ENCODE measurements at places on chromosomes 1 and 21.
A peak's percentile ranks its signal among the peaks of the same experiment; 100 is the strongest.

DNA sequence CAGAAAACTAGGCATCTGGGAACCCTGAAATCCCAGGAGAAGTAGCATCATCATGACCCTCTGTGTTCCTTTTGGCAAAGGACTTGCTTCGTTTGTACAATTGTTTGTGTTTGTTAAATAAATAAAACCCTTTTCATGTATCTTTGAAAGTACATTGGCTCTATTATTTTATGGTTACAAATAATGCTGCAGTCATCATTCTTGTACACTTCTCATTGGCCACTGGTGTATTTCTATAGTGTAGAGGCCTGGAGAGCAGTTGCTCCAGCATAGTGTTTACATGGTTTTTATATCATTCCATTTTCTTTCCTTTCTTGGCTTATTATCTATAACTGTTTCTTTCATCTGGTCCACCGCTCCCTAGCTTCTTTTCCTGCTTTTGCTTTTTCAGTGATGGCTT, 253.3 kb downstream of the FAM72C start:
- DNase-seq = no peak

- no peak for DNase-seq
Measured at GRCh38 chr1:37274938-37275631, 199.3 kb upstream of the ZC3H12A start.

- no peak for DNase-seq
Measured at GRCh38 chr1:87426463-87427249, 98.0 kb downstream of the LMO4 start.

DNA sequence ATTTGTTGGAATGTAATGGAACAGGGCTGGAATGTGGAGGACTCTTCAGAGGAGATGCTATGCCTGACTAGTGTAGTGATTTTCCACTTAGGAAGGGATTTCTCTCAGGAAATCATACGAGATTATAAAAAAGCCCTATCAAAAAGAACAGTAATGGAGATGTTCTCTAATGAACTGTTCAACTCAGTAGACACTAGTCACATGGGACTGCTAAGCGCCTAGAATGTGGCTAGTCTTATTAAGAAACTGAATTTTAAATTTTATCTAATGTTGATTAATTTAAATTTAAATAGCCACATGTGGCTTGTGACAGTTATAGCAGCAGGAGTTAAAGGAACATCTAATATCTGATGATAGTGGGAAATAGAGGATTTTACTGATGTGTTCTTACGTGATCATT, 94.0 kb downstream of the SLC35F3 start:
- no peak for DNase-seq

DNA sequence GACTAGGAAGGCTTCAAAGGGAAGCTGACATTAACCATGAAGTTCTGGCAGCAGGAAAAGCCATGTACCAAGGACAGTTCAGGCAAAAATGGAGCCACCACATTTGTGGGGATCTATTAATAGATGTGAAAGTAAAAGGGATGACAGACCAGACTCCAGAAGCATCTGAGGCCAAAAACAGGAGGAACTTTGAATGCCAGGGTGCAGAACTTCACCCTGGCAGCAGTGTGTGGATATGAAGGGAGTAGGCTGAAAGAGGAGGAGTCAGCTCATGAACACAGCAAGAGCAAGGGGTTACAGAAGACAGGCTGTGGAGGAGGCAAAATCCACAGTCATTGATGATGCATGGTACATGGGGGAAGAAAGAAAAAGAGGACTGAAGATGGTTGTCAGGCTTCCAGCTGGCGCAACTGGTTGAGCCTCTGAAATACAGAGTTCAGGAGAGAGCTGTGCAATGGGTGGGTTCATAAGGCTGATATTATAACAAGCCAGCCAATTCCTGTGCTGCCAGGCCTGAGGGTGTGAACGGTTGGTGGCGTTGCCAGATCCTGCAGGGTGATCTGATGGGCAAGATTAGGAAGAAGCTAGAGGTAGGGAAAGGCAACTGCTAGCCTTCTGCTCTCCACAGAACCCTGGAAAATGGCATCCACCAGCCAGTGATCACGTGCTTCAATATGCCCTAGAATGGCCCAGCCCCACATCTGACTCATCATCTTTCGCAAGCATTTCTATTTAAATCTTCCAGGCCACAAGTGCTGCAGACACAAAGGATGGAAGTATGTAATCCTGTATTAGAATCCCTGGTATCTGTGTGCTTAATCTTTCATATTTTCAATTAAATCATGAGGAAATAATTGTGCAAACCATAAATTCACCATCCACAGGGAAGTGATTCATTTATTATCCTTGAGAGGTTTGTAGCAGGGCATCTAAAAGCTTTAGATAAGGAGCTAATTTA, 81.9 kb downstream of the SLC25A24 start:
- peak; percentile 22 for DNase-seq

DNA sequence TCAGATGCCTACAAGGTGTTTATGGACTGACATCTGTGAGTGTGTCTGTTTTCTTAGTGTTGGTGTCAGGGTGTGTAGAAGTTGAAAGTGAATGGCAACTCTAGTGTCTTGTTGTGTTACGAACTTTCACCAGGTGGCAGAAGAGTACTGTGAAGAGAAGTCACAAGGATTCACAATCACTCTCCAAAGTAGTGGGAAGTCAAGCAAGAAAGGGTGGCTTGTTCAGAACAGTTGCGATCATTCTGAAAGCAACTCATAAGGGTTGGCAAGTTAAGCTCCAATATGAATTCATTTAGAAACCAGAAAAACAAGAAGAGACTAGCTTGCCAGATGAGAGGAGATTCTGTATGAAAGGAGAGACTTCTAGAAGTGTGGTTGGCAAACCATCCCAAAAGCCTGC, 86.1 kb downstream of the FASLG start:
- DNase-seq = peak; percentile 11

GRCh38 chr21:15063081-15063813, 1.6 kb downstream of the NRIP1 start:
- no peak for DNase-seq

GRCh38 chr1:55374801-55375616, 159.8 kb upstream of the USP24 start:
- no peak for DNase-seq

- no peak for DNase-seq
Measured at GRCh38 chr21:34775793-34776192, 107.0 kb downstream of the CLIC6 start.

- DNase-seq = no peak
Measured at GRCh38 chr1:59013928-59014279, 230.1 kb upstream of the JUN start.

DNA sequence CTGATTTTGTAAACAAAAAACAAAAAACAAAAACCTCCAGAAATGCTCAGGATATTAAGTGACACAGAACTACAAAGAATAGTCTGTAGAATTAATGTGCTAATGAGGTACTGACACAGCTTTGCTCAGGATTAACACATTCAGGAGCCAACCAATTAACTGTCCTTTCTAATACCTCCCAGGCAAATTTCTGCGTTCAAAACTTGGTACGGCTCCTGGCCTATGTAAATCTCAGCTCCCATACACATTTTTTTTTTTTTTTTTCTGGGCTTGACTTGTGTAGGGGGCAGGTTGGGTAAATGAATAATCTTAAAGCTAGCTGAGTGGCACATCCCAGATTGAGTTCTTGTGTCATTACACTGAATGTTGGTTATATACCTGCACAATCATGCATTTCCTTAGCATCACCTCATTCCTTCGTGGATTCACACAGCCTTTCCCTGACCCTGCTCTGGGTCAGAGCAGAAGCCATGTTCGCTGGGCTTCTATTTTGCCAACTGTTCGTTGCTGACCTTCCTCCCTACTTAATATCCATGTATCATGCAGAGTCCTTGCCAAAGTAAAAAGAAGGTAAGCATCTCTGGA, 12.6 kb upstream of the IER5 start:
- no peak for DNase-seq

DNA sequence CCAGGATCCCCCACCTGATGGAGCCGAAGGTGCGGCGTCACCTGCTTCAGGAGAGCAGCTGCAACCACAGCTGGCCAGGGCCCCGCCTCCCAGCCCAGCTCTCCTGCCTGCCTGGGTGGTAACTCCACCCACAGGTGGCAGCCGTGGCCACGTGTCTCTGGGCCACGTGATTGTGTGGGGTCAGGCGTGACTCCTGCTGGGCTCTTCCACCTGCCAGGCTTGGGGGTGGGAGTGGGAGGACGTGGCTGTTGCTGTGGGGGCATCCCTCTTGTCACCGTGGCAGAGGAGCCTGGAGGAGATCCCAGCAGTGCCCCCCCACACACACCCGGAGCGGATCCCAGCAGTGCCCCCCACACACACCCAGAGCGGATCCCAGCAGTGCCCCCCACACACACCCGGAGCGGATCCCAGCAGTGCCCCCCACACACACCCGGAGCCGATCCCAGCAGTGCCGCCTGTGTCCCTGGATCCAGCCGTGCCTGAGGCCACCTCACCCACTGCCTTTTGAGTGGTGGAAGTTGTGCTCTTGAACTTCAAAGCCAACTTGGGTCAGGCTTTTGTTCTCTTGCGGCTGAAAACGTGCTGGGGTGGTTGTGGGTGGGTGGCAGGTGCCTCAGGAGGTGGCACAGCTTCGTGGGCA, 32.2 kb downstream of the POFUT2 start:
- DNase-seq = no peak

GRCh38 chr21:27681841-27682240, 715.0 kb upstream of the ADAMTS5 start:
- DNase-seq = no peak

GRCh38 chr1:235703506-235703905, 53.9 kb upstream of the GNG4 start:
- DNase-seq = peak; percentile 7

GRCh38 chr21:36429947-36430546, 44.9 kb downstream of the CHAF1B start:
- DNase-seq = peak; percentile 91

DNA sequence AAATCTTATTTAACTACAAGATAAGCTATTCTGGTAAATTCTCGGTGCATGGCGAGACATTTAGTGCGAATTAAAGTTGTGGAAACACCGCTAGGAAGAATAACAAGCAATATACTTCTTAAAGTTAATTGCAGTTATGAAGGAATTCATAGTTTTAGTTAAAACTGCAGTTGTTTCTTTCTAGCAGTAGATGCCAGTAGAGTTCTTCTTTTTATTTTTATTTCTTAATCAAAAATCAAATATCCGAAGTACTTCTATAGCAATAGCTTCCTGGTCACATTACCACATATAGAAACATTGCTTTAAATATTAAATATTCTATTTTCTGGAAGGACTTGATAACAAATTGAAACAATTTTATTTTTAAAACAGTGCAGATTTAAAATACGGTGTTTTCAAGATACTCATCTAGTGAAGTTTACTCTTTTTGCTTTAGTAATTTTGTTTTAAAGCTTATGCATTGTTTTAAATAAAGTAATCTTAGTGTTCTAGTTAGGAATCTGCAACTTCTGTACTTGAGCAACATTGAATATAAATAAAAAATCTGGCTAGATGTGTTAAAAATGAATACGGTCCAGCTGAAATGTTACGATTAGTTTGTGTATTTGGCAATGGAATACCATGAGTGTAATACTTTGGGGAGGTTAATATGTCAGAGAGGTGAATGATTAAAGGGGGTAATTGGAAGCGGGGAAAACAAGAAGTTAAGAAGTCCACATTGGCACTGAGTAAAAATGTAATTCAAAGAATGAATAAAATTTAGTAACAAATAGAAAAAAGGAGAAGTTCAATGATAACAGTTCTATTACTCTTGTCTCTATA, 2.7 kb upstream of the PRKACB start:
- DNase-seq = peak; percentile 49

GRCh38 chr1:77623066-77623465, 59.4 kb downstream of the ZZZ3 start:
- DNase-seq = no peak

- DNase-seq = no peak
Measured at GRCh38 chr21:39189857-39190604, 6.8 kb upstream of the PSMG1 start.

GRCh38 chr21:26946744-26947446, 20.0 kb downstream of the ADAMTS5 start:
- no peak for DNase-seq

DNA sequence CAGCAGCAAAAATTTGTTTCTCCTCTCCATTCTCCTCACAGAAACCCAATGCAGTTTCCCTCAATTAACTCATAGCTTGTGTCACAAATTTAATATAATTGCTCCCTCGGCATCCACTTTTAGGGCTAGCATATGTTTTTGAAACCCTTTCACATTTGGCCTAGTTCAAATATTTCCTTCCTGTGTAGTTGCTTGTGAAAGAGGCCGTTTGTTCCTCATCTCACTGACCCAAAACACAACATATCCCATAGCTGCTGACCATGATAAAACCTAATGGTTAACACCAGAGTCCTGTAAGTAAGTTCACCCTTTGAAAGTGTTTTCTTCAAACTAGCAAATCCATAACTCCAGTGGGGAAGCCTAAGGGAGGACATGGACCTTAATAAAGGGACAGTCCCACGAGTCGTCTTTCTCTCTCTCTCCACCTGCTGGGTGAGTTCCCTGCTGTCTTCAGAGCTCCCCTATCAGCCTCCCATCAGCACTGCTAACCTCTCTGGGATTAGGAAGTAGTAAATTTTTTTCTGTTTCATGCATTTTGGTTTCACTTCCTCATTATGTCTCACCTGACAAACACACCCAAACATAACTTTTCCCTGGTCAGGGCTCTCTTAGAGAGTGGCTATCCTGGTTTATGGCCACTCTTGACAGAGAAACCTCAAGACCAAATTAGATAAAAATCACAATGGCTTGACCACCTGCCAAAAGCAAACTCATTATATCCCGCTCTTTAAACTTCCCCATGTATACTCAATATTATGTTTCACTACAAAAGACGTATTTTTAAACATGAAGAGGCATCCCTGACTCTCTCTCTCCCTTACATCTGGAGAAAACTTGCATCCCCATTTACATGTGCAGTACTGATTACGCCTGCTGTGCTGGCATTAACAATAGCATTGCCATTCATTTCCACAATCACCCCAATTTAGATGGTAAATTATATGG, 177.7 kb upstream of the HP1BP3 start:
- DNase-seq = no peak

GRCh38 chr1:88499671-88500070, 184.4 kb upstream of the PKN2 start:
- DNase-seq = no peak

- DNase-seq = no peak
Measured at GRCh38 chr1:17731460-17731859, 23.7 kb upstream of the ACTL8 start.

- no peak for DNase-seq
Measured at GRCh38 chr21:39332175-39332574, 16.7 kb downstream of the HMGN1 start.

- DNase-seq = no peak
Measured at GRCh38 chr1:2152954-2153353, 41.6 kb downstream of the FAAP20 start.

DNA sequence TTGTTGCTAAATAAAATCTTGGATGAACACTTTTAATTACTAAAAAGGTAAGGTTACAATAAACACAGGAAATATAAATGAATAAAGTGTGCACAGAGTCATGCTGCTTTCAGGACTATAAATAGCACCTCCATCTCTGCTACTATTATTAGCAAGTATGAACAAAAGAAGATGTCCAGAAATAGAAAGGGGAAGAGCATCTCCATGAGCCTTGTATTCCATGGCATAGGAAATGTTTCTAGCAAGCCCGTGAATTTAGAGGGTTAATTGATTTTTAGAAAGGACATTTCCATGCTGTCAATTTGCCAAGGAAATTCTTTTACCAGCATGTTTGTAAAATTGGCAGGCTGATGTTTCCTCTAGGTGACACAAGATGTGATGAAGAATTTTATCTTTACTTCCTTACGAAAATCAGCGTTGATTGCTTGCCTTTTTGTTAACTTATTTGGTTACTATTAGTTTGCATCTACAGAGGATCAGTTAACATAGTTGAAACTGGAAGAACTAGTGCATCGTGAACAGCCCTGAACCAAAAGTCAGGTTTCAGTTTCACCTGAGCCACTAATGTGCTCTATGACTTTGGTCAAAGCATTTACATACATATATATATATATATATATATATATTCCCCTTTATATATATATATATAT, 45.3 kb downstream of the NR5A2 start:
- no peak for DNase-seq

- no peak for DNase-seq
Measured at GRCh38 chr1:36905941-36906340, 128.4 kb downstream of the GRIK3 start.
